ENCODE measurements at places on chromosomes 2 and 18.

DNA sequence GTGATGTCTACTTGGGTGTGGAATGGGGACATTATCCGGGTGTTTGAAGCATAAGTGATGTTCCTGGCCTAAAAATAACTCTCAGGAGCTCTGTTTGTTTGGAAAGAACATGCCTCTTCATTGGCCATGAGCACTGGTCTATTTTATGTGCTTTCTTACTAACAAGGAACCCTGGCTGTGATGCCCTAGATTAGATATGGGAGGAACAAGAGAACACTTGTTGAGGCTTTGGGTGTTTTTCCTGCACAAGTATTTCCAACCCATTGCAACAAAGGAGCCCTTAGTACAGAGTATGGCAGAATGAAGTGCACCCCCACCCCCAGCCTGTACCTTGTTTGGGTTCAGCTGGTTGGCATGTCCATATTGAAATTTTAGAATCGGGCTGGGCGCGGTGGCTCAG, 95.9 kb downstream of the SLC4A3 start:
- DNase-seq: no peak

DNA sequence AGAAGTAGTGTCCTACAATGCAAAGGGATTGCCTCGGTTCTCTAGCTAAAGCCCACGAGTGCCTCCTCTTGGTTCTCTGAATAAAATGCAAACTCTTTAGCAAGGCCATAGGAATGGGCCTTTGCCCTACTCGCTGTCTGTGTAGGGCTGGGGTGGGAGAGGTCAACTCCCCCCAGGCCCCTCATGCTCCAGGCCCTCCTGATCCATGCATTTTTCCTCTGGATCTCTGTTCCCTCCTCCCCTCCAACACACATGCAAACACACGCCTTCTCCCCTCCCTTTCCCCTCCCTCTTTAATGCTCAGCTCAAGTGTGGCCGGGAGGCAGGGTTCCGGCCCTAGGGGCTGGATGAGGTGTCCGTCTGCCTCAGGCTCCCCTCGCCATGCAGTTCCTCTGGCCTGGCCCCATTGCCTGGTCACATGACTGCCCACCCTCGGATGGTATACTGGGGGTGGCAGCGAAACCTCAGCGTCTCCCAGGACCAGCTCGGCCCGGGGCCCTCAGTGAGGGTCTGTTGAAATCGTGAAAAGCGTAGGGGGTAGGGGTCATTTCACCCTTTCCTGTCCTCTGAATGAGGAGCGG, 14.9 kb upstream of the KLF11 start:
- DNase-seq: no peak

GRCh38 chr2:110124038-110124825, 8.6 kb upstream of the MALL start:
- no peak for DNase-seq

DNA sequence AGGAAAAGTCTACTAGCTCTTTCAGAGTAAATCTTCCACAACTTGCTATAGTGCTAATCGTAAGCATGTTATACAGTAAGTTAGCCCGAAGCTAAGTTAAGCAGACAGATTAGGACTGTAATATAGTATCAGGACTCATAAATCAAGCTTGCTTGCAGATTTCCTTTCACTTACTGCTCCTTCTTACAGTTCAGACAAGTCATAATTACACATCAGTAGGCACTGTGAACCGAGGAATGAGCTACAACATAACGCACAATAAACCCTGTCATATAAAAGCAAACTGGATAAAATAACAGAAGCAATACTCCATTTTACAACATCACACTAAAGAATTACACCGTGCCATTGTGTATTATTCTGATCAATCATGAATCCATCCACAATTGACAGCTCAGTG, 832.6 kb upstream of the ZEB2 start:
- no peak for DNase-seq

GRCh38 chr2:17626986-17627385, 86.5 kb downstream of the VSNL1 start:
- no peak for DNase-seq

DNA sequence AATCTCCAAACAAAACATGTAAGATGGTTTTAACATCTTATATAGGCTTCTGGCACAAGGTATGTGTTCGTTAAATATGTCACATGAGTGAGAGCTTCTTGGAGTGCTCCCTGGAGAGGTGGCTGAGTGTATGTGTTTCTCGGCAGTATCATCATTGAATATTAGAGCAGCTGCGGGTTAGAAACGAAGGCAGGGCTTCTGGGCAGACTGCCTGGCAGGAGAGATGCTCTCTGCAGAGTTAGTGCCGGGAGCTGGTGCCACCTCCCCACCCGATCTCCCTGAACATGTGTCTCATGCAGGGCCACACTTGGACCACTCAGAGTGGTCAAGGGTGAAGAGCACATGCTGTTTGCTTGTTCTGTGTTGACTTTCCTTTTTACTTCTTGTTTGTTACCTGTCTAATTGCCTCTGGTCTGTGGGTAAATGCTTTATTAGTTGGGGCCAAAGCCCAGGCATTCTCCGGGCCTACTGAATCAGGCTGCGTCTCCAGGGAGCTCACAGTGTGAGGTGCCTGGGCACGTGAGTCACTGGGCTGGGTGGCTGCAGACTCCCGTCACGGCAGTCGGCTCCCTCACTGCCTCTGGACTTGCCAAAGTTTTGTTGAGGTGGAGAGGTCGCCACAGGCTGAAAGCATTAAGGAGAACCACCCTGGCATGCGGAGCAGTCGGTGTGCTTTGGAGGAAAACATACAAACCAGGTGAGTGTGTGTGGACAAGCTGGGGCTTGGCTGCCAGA, 246.6 kb downstream of the FHOD3 start:
- no peak for DNase-seq

DNA sequence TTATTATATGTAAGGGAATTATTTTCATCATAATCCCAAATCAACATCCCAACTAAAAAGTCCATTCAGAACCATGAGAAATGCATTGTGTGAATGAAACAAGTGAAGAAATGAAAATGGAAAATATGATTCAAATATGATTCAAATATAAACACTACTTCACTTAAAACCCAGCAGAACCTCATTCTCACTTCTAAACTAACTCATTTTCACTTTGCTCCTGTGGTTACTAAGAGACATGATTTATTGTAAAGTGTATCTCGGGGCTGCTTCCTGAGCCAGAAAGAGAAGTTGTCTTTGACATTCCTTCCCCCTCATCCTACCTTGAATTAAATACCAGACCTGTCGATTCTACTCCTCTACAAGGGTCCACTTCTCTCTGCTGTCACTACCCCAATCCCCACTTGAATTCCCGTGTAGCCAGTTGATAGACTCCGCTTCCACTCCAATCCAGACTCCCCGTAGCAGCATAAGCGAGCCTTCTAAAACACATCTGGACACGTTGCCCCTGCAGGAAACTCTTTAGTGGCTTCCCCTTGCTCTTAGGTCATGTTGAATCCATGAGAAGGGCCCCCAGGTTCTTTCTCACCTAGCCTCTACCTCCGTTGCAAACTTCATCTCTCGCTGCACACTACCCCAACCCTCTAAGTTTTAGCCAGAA, 697.0 kb upstream of the ID2 start:
- DNase-seq: no peak

GRCh38 chr2:159045545-159046454, 77.4 kb downstream of the TANC1 start:
- no peak for DNase-seq

- no peak for DNase-seq
These were observed 25.1 kb downstream of the SLC66A2 start for GRCh38 chr18:79926306-79926705.

DNA sequence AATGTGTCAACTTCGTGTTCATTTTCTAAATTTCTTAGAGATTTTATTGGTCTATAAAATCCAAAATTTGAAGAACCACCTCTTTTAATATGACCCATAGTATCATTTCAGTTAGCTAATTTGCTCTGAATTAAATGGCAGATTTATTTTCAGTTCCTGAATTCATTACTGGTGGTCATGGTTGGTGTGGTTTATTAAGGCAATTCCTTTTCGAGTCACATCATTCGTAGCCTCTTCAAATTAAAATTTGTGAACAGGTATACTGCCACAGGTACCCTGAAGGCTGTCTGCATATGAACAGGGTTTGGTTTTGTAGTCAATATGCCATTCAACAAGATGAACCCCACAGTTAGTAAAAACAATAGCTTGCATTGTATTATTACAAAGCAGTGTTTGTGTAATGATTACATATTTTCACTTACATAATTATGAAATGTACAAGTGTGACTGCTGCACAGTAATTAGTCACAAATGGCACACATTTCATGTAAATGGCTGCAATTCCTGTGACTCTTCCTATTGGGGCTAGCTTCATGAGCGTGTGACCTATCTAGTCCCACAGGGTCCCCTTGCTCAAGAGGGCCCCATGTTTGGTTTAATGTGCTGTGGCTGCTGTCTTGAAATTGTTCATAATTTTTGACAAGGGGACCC, 48.9 kb downstream of the CDC42EP3 start:
- DNase-seq: no peak

DNA sequence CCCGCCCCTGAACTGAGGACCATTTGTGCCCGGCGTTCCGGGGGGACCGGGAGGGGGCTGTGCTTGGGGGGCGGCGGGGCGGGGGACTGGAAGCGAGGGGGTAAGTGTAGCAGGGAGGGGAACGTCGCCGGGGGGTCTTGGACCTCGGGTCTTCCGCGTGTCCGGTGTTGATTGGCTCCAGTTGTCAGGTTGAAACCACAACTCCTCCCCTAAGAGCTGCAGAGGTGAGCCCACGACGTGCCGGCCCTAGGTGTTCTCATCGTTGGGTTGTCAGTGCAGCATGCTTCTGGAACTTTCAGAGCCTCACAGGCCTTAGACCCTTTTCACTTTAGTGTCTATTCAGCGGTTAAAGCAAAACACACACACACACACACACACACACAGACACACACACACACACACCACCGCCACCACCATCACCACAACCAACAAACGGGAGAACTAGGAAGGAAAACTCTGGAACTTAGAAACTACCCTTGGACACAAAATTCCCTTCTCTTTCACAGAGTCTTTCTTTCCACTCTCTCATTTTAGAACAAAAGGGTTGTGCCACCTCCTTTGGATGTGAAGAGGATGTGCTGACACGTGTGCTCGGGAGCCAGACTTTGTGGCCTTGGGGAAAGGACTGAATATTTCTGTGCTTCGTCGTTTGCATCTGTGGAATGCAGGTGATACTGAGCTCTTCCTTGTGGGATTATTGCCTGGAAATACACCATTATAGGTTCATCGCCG, 6.7 kb upstream of the DLX2 start:
- no peak for DNase-seq

GRCh38 chr2:75432761-75433361, 127.9 kb downstream of the EVA1A start:
- no peak for DNase-seq

GRCh38 chr2:161170958-161171932, 11.0 kb downstream of the TANK start:
- no peak for DNase-seq

DNA sequence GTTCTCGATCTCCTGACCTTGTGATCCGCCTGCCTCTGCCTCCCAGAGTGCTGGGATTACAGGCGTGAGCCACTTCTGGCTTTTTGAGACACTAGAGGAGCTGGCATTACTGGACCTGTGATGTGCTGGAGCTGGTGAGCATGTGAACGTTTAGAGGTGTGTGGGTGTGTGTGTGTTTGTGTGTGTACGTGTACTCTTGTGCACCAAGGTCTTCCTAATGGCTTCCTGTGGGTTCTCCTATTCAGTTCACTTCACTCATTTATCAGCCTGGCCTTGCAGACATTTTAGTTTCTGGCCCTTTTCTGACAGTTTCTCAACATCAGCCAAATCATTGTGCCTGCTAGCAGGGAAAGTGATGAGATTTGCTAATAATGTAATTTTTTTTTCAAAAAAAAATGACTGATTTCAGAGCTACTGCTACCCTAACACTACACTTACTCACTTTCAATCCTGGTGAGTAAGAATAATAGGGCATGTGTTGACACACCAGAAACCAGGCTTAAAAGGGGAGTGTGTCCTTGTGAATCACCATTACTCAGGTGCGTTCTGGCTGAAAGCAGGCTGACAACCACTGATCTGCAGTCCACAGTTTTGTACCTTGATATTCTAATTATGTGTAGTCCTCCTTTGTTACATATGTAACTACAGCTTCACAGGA, 41.0 kb upstream of the ACTR3 start:
- no peak for DNase-seq

DNA sequence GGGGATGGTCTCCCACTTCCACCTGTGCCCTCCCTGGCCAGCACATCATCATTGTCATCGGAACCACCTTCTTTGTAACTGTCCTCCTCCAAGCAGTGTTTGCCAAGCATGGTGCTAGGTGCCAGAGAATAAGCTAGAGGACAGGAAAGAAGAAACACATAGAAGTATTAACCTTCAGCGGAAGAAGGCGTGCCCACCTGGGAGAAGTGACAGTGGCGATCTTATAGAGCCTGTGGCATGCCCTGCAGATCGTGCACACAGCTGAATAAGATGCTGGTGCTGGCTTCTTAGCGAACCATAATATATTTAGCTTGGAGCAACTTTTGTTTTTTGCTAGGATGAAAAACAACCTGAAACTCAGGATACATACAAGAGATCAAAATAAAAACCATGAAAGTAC, 148.0 kb downstream of the FAM210A start:
- no peak for DNase-seq

- no peak for DNase-seq
These were observed 110.7 kb downstream of the INO80D start for GRCh38 chr2:205975082-205975949.

DNA sequence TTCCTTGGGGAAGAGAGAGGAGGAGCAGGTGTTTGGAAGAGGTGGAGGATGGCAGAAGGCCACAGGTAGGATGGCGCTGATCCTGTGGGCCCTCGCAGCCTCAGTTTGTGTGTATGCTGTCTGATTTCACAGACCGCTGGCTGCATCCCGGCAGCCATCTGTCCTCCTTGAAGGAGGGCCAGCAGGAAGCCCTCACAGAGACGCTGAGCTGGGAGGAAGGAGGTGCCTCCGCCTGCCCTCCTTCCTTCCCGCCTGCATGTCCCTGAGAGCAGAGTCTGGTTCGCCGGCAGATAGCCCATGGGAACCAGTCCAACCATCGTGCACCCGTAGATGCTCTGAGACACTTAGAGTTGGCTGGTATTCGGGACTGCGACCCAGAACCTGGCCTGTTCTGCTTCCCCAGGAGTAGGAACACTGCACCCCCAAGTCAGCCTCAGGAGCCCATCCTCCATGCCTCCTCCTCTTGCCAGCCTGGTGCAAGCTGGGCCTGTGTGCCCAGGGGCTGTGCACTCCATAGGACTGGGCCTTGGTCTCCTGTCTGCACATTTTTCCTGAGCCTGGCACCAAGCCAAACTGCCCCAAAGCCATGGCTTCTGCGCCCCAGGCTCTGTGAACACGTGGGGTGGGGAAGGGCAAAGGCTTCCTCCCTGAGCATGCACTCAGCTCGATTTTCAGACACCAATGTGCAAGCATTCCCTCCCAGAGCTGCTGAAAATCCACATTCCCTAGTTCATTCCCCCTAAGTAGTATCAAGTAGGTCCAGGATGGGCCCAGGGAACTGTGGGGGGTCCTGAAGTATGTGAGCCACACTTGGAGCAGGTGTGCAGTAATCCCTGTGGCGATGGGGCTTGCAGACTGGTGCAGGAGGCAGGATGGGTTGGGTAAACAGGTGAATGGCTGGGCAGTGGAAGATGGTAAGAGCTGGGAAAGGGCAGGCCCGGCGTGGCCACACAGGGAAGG, 115.6 kb downstream of the SEPTIN10 start:
- DNase-seq: no peak

GRCh38 chr2:215658635-215659305, 222.9 kb upstream of the FN1 start:
- DNase-seq: no peak

- no peak for DNase-seq
These were observed 466.6 kb downstream of the GALR1 start for GRCh38 chr18:77716282-77716681.

All from NT2/D1 (cell line).